Pons (tissue), 1 donor: ENCODE measurements at places on chromosomes 7 and 10.

- DNase-seq = no peak
These were observed 3.5 kb downstream of the CCDC201 start for GRCh38 chr7:45869426-45869825.

- DNase-seq = no peak
These were observed 6.5 kb downstream of the ZSWIM8 start for GRCh38 chr10:73791871-73792400.

DNA sequence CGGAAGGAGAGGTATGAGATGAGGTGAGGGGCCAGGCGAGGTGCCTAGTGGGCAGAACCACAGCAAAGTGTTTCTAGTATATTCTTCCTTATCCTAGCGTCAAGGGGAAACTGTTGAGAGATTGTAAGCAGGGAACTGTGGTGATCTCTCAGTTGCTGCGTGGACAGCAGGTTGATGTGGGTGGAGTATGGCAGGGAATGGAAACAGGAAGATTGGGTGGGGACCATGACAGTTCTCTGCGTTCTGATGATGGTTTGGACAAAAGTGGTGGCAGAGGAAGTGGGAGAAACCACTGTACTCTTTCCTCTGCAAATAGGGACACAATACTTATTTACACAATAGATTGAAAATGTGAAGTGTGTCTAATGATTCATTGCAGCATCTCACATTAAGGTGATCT is 191.5 kb upstream of the GRB10 start:
- DNase-seq = no peak

DNA sequence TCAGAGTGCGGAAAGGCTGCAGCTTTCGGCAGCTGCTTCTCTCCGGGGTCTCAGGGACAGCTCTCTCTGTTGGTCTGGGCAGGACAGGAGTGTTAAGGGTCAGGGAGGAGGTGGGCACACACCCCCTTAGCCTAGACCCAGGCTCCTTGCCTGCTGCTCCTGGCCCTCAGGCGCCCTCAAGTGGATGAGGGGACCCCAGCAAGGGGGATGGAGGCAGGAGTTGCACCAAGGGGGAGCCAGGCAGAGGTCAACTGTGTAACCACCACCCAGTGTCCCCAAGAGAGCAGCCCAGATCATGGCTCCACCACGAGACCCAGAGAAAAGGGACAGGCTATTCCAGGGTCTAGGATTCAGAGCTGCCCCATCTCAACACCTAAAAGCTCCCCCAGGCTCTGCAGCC is 26.9 kb downstream of the SPOCK2 start:
- no peak for DNase-seq

DNA sequence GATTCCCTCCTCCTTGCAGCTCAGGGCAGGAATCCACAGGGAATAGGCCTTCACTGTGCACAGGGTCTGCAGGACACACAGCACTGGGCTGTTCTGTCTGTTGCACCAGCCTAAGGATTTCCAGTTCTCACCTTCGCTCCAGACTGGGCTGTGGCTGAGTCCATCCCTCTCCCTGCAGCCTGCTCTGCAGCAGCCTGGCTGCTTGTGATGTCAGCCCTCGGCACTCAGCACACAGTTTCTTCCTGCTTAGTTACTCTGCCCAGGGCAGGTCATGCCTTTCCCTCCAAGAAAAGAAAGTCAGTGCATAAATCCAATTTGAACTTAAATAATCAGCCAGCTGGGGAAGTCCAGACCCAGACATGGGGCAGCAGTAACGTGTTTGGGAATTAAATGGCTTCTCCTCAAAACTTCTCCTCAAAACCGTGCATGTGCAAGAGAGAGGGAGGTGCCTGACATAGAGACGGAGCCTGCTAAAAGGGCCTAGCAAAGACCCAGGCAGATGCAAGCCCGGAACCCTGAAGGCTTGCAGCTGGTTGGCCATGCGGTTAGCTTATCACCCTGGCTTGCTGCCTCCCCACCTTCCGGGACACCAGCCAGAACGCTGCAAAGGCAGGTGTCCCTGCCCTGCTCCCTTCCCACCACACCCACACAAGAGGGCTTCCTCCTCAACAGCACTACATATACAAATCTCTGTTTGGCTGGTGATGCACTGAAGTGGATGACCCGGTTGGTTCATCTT is 10.9 kb upstream of the GDF2 start:
- no peak for DNase-seq

DNA sequence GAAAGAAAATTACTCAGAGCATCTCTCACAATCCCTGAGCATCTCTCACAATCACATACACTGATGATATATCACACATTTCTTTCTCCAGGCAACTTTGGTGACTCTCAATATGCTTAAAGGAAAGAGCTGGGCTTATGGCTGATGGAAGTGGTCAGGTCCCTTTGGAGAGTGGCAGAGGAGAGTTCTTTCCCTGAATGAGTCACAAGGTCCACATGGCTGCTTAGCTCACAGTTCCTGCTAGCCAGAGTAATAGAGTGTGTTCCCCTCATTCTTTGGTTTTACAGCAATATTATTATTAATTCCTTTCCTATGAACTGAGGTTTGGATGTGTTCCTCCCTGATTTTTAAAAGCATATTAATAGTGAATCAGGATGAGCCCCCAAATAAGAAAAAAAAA is 287.4 kb downstream of the C7orf25 start:
- no peak for DNase-seq

GRCh38 chr10:3206511-3207157 is 34.1 kb upstream of the PITRM1 start:
- no peak for DNase-seq
